ENCODE measurements at places on chromosomes 11 and 22.

DNA sequence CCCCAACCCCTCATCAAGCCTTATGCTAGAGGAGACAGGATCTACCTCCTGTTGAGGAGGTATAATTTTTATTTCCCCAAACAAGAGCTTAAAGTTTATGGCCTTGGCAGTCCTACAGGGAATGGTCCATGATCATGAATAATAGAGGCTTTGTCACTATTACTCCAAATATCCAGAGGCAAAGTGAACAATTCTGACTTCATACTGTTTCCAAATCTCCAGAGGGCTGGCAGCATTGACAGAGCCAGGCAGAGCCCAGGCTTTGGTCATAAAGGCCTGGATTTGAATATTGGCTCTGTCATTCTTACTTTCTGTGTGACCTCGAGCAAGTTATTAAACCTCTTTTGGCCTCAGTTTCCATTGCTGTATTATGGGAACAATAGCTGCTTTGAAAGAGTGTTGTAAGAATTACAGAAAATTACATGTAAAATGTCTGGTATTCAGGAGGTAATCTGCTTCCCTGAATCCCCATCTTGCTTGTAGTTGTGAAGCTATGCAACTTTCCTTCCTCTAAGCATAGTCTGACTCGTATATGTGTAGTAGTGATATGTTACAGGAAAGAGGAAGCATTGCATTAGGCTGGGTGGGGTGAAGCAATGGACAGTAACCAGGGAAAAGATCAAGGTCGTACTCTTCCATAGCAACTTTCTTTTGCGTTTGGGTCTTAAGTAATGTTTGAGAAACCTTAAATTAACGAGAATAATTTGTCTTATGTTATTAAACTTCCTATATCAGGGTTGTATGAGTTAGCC, 88.8 kb downstream of the CD44 start:
- no peak for DNase-seq

GRCh38 chr11:11432621-11433319, 79.7 kb upstream of the CSNK2A3 start:
- DNase-seq: no peak

GRCh38 chr11:84747871-84748270, 879.3 kb downstream of the DLG2 start:
- no peak for DNase-seq

GRCh38 chr22:41908411-41909309, 6.2 kb downstream of the SHISA8 start:
- no peak for DNase-seq

- DNase-seq: no peak
Measured at GRCh38 chr11:28476049-28476448, 367.9 kb downstream of the METTL15 start.

DNA sequence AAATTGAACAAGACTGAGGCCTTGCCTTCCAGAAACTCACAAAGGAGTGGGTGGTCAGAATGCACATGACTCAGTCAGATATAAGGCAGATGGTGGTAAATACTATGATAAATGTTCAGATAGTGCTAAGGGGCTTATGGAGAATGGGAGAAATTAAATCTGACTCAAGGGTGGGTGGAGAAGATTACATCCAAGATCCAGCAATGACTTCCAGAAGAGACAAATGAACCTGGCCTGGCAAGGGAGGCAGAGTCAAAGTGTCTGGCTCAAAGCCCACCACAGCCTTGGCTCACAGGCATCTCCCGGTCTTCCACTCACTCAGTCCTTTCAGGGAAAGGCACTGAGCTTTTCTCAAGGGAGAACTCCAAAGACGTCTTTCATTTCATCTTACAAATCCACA, 6.1 kb upstream of the ZBTB16 start:
- no peak for DNase-seq

DNA sequence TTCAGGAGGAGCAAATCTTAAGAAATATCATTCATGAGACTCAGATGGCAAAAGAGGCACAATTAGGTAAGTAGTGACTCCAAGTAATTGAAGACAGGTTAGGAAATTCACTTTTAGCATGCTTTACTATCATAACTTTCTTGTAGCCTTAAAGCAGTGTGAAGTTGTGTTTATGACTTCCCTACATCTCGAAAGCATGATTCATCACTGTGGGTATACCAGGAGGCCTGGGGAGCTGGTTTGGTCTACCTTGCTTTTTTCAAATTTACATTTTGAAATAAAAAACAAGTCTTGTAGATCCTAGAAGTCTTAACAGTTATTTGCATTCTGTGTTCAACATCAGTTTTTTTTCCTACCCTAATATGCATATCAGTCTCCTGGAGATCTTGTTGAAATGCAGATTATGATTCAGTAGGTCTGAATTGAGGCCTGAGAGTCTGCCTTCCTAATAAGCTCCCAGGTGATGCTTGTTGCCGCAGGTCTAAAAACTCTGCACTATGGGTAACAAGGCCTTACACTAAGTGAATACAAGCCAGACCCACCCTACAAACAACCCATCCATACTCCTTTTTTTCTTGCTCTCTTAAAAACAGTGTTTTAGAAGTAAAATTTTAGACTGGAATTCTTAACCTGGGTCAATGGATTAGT, 41.4 kb downstream of the TTC17 start:
- no peak for DNase-seq

- DNase-seq: no peak
Measured at GRCh38 chr22:32532820-32533128, 58.2 kb downstream of the FBXO7 start.

DNA sequence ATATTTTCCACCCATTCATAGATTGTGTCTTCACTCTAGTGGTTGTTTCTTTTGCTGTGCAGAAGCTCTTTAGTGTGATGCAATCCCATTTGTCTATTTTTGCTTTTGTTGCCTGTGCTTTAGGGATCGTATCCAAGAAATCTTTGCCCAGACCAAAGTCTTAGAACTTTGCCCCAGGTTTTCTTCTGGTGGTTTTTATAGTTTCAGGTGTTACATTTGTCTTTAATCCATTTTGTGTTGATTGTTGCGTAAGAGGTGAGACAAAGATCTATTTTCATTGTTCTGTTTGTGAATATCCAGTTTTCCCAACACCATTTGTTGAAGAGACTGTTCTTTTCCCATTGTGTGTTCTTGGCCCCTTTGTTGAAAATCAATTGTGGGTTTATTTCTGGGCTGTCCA, 6.4 kb downstream of the IL10RA start:
- DNase-seq: no peak

DNA sequence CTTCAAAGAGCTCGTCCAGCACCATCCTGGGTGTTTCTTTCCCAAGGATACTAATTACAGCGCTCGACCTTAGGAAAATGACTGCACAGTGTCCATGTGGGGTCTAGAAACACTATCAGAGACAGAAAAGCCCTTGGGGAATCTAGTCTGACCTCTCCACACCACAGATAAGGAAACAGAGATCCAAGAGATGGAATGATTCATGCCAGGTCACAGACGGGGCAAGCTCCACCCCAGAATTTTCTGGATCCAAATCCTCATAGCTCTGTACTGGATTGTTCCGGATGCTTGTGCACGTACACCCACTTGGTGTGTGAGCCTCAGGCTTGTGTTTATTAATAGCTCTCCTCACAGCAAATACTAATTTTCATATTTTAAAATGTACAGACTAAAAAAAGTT, 11.3 kb downstream of the ABTB2 start:
- DNase-seq: no peak

DNA sequence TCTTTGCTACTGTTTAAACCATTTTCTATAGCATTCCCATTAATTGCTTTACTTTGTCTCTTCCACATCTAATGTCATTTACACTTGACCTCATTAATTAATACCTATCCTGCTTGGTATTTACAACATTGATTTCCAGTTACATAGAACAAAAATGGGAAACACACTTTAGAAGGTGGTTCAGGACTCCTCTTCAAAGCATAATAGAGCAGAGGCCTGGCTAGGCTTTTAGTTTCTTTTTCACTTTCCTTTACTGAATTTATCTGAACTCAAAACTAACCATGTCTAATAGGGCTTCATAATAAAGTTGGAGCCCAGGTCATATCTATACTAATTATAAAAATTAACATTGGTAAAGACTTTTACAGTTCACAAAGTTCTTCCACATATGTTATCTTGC, 648.0 kb upstream of the KIRREL3 start:
- DNase-seq: no peak

GRCh38 chr11:108858622-108859021, 193.8 kb downstream of the DDX10 start:
- no peak for DNase-seq

GRCh38 chr11:87739261-87739660, 436.0 kb downstream of the RAB38 start:
- DNase-seq: no peak

- DNase-seq: peak; percentile 33
Measured at GRCh38 chr22:29369460-29369859, 18.9 kb downstream of the AP1B1 start.

GRCh38 chr11:36588099-36588498, 6.2 kb upstream of the IFTAP start:
- DNase-seq: no peak

DNA sequence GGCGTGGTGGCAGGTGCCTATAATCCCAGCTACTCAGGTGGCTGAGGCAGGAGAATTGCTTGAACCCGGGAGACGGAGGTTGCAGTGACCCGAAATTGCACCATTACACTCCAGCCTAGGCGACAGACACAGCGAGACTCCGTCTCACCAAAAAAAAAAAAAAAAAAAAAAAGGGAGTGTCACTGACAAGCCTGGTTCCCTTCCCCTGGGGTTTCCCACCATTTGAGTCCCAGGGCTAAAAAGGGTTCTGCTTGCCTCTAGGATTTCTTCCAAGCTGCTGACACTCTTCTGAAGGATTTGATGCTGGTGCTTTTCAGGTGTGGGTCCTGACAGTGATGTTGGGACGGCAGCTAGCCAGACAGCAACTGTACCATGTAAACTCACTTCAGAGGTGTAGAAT, 1.3 kb upstream of the CCDC88B start:
- no peak for DNase-seq

DNA sequence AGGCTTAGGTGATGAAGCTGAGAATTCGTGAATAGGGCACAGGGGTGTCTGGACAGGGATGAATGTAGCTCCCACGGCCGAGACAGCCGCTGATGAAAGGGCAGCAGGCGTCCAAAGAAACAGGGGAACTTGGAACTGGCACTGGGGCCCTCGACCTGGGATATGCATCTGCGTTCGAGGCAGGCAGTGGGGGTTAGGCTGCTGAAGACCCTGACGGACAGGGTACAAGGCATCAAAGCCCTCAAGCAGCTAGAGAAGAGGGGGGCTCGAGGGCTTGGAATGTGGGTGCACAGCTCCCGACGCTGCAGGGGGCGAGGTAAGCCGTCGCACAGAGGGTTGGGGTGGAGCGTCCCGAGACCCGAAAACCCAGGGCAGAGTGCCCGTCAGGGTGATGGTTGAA, 6.9 kb upstream of the SYT8 start:
- DNase-seq: no peak

- DNase-seq: no peak
Measured at GRCh38 chr11:96144553-96144952, 198.4 kb downstream of the MAML2 start.

DNA sequence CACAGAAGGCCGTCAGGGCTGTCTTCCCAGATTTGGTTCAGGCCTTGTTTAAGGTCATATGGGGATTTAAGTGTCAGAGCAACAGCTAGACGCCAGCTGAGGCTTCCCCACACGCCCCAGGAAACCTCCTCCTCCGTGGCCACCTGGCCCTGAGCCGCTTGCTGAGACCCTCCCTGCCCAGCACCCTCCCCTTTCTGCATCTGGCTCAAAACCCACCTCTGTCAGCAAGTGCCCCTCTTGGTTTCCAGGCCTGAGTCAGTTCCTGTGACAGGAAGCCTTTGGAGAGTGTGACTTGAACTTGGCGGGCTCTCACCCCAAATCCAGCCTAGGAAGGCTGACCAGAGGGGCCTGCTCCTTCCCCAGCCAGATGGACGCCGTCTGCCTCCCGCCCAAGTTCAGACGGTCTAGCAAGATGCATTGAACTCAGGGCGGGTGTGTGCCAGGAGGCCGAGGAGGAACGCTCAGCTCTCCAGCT, 561 bp downstream of the FXYD2 start:
- no peak for DNase-seq

- DNase-seq: no peak
Measured at GRCh38 chr22:32803020-32803737, 1.7 kb downstream of the TIMP3 start.

DNA sequence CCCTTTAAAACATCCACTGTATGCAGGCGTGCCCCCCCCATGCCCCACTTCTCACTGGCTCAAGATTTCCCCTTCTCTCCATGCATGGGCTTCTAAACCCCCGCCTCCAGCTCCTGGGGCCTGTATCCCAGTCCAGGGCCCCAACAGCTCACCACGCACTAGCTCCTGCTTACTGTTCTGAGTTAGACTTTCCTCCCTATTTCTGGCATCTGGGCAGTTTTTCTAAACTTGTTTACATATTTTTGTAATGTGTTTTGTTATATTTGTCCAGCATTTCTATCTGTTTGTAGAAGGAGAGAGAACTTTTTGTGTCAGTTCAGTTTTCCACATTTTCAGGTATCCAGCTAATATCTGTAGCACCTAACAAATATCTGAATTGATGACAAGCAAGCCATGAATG, 178.5 kb downstream of the SPON1 start:
- no peak for DNase-seq

GRCh38 chr11:122661182-122661945, 5.8 kb downstream of the UBASH3B start:
- no peak for DNase-seq

DNA sequence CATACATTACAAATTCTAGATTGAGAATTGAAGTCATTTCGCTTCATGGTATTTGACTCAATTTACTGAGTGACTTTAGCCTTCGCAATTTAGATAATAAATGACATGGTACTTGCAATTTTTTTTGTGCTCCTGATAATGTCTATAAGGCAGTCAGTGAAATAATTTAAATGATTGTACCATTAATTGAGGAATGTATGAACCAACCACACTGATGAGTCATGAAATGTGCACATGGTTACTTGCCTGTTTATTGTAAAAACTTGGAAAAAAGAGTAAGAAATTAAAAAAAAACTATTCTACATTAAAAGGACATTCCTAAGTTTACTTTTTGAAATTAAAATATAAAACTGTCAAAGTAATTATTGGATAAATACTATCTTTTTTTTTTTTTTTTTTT, 43.3 kb downstream of the DNAJC24 start:
- DNase-seq: peak; percentile 14

GRCh38 chr11:106288822-106289387, 211.4 kb downstream of the AASDHPPT start:
- DNase-seq: no peak

- peak; percentile 72 for DNase-seq
Measured at GRCh38 chr22:31080848-31081649, at the start of gene SMTN. Gene SMTN, plus strand, starts transcription at chr22:31081318. Its CDS starts 1,941 bp downstream, at chr22:31083259.

DNA sequence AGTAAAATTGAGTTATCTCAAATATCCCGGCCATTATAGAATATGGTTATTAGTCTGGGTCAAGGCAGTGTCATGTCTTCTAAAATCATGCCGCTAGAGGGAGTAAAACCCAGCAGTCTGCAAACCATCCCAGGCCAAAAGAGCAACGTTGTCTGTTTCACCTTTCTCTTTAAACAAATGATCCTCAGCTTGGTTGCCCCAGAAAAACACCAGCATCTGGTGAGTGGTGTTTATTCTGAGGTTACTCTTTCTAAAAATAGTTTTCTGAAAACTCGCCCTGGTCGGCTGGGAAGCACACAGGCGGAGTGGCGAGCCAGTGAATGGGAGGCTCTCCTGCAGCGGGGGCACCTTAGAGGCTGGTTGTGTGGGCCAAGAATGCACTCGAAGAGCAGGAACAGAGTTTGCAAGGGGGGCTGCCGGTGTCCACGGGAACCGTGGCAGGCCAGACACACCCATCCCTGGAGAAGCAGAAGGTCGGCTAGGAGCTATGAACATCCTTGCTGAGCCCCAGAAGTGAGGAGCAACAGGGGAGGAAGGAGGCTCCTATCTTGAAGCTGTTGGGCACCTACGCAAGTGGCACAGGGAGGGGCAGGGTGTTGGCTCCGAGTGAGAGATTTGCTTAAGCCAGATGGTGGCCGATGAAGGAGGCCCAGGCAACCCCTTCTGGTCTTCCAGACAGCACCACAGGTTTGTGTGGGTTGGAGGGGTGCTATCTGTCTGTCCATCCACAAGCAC, 297.1 kb downstream of the ETS1 start:
- peak; percentile 75 for DNase-seq
